ACHN (cell line): ENCODE measurements at places on chromosomes 5 and 9.

- no peak for DNase-seq
These were observed 151.5 kb downstream of the TAF11L14 start for GRCh38 chr5:17785774-17786173.

- DNase-seq, result peak; percentile 47
These were observed 152.2 kb downstream of the ARHGAP26 start for GRCh38 chr5:142922223-142922952.

DNA sequence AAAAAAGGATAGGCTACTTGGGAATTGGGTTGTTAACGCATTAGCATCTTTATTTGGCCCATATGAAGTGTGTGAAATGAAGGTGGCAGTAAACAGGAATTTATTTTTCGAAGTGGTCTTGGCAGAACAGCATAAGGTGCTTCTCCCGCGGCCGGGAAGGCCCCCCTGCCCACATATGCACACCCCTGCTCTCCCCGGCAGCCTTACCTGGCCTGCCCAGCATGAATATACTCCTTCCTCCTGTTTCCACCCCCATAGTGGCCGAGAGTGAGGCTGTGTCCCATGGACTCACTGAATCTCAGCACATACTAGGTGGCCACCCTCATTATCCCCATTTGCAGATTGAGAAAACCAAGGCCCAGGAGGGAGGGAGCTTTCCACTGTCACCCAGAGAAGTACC lies 54.0 kb upstream of the OLFM1 start:
- DNase-seq, result no peak

- no peak for DNase-seq
These were observed 3.3 kb downstream of the RASGRF2 start for GRCh38 chr5:80963521-80963895.

GRCh38 chr5:176162888-176163287 lies 75.3 kb upstream of the SIMC1 start:
- DNase-seq, result no peak

DNA sequence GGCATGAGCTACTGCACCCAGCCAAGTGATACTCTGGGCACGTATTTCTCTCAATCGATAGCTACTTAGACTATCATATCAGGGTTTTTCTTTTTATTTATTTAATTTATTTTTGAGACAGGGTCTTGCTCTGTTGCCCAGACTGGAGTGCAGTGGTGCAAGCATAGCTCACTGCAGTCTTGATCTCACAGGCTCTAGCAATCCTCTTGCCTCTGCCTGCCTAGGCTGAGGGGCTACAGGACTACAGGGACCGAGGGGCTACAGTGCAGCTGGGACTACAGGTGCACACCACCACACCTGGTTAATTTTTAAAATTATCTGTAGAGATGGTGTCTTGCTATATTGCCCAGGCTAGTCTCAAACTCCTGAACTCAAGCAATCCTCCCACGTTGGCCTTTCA lies 20.3 kb upstream of the ANKHD1 start:
- DNase-seq, result no peak

- DNase-seq, result no peak
These were observed 92.7 kb upstream of the HAND1 start for GRCh38 chr5:154570572-154571324.

DNA sequence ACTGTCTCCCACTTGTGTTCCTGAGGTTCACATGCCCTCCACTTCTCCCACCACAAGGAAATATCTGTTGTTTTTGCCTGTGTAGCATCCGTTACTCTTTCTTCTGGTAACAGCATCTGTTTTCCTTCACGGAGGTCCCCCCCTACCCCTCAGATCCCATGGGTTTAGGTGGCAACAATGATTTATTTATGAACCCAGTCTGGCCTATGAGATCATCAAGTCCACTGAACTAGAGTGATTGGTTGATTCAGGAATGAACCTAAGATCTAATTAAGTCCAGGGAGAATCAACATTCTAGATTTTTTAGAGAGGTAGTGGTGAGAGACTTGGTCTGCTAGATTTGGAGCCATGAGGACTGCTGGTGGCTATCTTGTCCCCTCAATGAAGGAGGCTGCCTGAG lies 166.8 kb downstream of the NR3C1 start:
- DNase-seq, result no peak

DNA sequence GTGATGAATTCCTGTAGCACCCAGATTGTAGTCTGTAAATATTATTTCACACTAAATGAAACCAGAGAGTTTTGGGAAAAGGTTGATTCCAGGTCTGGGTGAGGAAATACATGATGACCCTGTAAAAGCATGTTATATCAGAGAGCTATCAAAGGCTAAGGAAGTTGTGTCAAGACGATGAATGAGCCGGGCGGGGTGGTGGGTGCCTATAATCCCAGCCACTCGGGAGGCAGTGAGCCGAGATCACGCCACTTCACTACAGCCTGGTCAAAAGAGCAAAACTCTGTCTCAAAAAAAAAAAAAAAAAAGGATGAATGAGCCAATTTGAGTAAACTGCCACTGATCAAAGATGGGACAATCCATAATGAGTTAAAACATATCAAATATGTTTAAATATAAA lies 29.2 kb downstream of the IL6ST start:
- DNase-seq, result no peak

DNA sequence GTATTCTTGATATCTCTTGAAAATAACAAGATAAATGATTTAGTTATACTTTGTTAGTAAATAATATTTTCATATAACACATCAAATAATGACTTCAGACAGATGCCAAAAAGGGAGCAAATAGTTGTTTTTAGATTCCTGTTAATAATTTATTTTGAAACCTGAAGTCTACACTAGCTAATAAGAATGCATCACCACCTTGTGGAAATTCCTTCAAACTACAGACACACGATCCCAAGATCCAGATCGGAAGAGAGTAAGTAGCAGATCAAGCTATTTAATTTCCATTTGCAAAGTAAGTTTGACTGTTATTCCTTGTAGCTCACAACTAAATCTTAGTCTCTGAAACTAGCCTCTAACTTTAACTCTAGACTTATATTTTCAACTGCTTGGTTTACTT lies 35.5 kb upstream of the ISL1 start:
- peak; percentile 8 for DNase-seq

- peak; percentile 28 for DNase-seq
These were observed 24.7 kb downstream of the PSIP1 start for GRCh38 chr9:15485836-15486666.
